ENCODE measurements at places on chromosomes 3 and 15. TPM values are rescaled to one million over a fixed set of nuclear protein-coding genes. Genes with fewer than 3 reads are reported as not detected.

- DNase-seq = no peak
Measured at GRCh38 chr3:9754678-9755077, 4.9 kb downstream of the OGG1 start.

DNA sequence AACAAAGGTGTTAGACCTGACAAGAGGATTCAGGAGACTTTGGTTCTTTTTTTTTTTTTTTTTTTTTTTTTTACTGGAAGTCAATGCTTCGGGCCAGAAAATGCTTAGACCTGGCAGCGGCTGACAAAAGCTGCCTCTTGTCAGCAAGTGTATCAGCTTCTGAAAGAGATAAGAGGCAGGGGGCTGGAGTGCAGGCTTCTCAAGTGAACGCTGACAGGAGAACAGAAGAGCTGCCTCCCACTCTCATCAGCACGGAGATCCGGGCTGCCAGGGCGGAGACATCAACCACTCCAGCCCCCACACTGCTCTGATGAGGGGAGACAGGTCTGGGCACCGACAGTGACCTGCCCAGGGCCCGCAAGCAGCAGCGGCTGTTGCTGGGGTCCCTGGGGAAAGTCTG, 9.4 kb upstream of the SCN5A start:
- DNase-seq = no peak

DNA sequence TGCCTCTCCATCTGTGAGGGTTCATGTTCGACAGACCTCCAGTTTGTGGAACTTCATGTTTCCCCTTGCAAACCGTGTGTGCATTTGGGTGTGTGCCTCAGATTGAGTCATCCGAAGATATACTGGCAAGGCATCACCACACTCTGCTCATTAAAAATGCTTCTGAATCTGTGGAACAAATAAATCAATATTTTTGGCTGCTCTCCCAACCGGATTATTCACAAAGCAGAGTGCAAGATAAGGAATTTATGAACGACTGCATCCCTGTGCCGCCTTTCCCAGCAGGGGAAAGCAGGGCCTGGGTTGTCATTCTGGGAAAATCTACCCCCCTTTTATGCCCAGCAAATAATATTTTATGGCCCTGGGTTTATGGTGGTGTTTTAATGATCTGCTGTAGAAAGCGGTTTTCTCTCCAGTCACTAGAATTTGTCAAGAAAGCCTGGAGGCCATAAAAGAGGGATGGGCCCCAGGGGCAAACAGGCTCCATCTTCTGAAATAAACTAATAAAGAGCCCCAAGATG, 4.2 kb upstream of the WNT5A start:
- DNase-seq = no peak

DNA sequence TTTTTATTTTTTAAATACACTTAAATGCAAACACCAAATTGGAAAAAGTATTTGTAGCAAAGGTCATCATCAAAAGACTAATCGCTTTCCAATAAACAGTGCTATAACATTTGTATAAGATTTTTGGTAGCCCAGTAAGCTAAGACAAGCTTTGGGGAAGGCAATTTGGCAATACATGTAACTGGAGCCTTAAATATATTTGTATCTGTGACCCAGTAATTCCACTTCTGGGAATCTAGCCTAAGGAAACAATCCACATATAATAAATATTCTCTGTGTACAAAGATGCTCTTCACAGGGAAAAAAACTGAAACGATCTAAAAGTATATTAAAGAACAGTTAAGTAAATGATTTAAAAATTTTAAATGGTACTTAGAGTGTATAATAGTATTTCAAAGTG, 65.5 kb upstream of the TJP1 start:
- no peak for DNase-seq

DNA sequence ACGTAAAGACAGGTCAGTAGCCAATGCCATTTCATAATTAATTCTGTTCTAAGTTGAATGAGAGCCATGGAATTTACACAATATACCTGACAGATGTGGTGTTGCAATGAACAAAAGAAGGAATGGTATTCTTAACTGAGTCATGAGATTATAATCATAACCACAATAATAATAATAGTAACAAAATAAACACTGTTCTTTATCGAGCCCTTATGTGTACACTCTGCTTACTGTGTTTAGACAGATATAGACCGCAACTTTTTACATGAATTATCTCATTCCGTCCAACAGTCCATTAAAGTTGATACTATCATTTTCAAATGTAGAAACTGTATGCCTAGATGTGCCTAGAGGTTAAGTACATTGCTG, 28.2 kb upstream of the SCAANT1 start:
- DNase-seq = no peak

DNA sequence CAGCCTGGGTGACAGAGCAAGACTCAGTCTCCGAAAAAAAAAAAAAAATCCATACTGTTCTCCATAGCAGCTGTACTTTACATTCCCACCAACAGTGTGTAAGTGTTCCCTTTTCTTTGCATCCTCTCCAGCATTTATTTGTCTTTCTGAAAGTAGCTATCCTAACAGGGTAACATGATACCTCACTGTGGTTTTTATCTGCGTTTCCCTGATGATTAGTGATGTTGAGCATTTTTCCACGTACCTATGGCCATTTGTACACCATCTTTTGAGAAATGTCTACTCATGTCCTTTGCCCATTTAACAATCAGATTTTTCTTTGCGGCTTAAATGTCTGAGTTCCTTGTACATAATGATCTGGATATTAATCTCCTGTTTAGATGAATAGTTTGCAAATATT, 119.3 kb downstream of the RFX7 start:
- DNase-seq = no peak

GRCh38 chr3:189099031-189099471, 72.7 kb upstream of the TPRG1 start:
- DNase-seq = no peak

DNA sequence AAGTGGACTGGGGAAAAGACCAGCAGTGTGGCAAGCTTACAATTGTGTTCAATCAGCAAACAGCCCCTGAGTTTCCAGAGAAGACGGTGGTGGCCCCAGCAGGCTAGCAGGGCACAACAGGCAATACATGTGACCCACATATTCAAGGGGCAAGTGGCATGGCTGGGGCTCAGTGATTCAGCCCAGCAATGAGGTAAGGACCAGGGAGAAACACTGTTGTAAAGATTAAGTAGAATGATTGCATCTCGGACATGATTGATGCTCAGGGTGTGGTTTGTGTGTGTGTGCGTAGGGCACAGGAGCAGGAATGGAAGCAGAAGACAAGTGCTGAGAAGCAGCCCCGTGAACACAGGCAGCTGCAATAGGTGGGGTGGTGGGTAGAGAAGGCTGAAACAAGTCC, 37.9 kb downstream of the KLHL6 start:
- no peak for DNase-seq

DNA sequence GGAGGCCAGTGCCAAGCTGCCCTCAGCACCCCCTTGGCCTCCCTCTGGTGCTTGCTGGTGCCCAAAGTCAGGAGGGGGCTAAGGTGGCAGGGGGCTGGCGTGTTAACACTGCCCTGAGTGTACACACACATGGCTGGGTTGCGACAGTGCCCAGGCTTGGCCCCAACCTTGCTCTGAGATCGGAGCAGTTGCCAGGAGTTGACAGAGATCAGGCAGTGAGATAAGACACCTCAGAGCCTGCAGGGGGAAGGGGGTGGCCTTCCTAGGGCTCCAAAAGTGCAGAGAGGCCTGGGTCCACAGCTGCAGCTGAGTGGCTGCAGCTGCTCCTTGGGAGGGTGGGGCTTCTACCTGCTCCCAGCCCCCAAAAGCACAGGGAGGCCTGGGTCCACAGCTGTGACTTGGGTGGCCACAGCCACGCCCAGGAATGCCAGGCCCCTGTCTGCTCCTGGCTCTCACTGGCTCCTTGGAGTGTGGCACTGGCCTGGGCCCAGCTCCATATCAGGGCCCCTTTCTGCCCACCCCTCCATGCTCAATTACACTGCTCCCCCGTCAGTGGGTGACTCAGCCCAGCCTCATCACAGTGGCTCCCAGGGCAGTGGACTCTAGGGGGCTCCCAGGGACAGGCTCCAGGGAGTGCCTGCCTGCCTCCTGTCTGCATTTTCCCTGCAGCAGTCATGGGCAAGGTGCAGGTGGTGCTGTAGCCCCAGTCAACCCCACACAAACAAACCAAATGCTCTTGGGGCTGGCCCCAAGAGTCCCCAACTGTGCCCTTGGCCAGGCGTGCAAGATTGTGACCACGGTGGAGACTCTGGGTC, 56.4 kb upstream of the C15orf39 start:
- no peak for DNase-seq

The SMCO1 gene
- not detected for total RNA-seq

The EHD4 gene
- total RNA-seq = 34.1 TPM

The LINGO1 gene
- total RNA-seq = 1.0 TPM

DNA sequence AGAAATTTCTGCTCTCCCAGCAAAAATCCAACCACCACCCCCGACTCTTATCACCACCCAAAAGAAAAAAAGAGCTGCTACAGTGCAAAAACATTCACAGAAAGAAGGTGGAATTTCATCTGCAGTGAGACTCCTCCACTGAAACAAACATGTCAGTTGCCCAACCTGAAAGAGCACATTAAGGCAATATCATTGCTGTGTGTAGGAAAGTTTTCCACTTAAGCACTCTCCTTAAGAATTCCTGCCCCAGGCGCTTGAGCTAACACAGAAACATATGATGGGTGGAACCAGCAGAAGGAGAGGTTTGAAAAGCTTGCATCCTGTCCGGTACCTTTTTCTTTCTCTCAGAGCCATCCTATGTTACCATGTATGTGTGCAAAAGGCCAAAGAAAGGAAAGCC, 200.8 kb upstream of the GADL1 start:
- DNase-seq = no peak

- DNase-seq = no peak
Measured at GRCh38 chr3:144556392-144556791, 584.8 kb downstream of the DIPK2A start.

The SCAANT1 gene
- not detected for total RNA-seq

The UBAP1L gene
- total RNA-seq = 4.5 TPM

The PARP14 gene
- 118 TPM for total RNA-seq

DNA sequence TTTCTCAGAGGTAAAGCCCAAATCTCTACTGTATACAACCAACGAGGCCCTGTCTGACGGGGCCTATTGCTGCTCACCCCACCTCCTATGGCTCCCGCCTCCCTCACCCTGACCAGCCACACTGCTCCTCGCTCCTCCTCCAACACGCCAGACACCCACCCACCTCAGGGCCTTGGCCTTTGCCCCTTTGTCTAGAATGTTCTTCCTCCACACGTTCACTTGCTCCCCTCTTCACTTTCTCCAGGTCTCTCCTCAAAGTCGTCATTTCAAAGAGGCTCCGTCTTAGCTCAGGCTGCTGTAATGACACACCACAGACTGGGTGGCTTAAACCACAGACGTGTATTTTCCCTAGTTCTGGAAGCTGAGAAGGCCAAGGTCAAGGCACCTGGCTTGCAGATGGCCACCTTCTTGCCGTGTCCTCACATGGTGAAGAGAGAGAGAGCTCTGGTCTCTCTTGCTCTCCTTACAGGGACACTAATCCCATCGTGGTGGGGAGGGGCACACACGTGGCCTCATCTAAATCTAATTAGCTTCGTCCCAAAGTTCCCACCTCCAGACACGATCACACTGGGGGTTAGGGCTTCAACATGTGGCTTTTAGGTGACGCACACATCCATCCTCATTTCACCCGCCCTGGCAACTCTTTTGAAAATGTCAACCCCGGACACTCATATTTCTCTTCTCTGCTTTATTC, 98.2 kb downstream of the TLE3 start:
- DNase-seq = no peak

DNA sequence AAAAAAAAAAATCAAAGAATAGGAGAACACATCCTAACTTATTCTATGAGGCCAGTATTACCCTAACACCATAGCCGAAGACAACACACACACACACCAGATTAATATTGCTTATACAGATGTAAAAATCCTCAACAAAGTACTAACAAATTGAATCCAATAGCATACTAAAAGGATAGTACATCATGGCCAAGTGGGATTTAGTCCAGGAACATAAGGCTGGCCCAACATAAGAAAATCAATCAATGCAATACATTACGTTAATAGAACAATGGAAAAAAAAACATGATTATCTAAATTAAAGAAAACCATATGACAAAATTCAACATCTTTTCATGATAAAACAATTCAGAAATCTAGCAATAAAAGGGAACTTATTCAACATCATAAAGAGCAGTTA, 79.1 kb downstream of the ADAMTS9 start:
- DNase-seq = no peak

The RPP25 gene
- total RNA-seq = 6.9 TPM

- no peak for DNase-seq
Measured at GRCh38 chr3:169241991-169242707, 421.4 kb downstream of the MECOM start.

DNA sequence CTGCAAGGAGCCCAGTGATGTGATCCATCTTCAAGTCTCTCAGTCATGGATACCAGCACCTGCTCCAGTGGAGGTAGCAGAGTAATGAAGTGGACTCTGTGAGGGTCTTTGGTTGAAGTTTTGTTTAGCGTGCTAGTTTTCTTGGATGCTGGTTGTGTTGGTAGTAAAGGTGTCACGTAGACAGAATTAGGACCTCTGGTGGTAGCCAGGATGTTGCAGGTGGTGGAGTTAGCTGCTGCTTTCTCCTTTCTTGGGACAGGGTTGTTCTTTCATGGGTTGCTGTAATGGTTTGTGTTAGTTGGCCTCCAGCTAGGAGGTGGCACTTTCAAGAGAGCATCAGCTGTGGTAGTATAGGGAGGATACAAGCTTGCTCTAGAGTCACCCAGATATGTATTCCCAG, 125.2 kb downstream of the ANXA2 start:
- DNase-seq = no peak

The ZFAND6 gene
- total RNA-seq = 151 TPM

- no peak for DNase-seq
Measured at GRCh38 chr3:63400246-63400860, 122.2 kb downstream of the SYNPR start.

The CCR8 gene
- total RNA-seq = not detected

DNA sequence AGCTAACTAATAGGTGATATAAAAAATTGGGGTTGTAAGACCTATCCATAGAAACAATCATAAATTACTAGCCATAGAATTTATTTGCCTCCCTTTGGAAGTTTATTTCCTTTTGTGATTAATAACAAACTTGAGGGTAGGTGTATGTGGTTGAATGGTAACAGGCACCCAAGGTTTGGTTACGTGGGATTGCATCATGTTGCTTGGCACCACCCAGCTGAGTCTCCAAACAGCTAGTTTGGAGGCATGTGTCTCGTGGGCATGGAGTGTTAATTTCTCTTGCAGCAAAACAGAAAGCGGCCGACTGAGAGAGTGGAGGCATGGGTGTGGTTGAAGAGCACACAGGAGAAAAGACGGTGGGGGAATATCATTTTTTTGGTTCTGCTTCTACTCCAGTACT, 441.4 kb downstream of the CNTN4 start:
- DNase-seq = no peak

GRCh38 chr3:79392479-79392878, 375.3 kb downstream of the ROBO1 start:
- DNase-seq = no peak
